Panc1 (cell line): ENCODE measurements at places on chromosomes 3 and 15. TPM values are rescaled to one million over a fixed set of nuclear protein-coding genes. Genes with fewer than 3 reads are reported as not detected.

CHD2 gene
- total RNA-seq, result 81.8 TPM

GP9 gene
- not detected for total RNA-seq

FAM3D gene
- not detected for total RNA-seq

GXYLT2 gene
- 6.1 TPM for total RNA-seq

FOXL2 gene
- total RNA-seq, result 12.7 TPM

CPLX3 gene
- not detected for total RNA-seq
